ENCODE measurements at places on chromosomes 13 and 19.

GRCh38 chr13:98520674-98521449, 56.0 kb downstream of the STK24 start:
- DNase-seq = no peak

GRCh38 chr19:49085020-49085867, at the start of gene SNRNP70:
SNRNP70 (plus strand) TSS chr19:49085451; CDS start chr19:49086415, 964 bp downstream.
- DNase-seq = peak; percentile 97

DNA sequence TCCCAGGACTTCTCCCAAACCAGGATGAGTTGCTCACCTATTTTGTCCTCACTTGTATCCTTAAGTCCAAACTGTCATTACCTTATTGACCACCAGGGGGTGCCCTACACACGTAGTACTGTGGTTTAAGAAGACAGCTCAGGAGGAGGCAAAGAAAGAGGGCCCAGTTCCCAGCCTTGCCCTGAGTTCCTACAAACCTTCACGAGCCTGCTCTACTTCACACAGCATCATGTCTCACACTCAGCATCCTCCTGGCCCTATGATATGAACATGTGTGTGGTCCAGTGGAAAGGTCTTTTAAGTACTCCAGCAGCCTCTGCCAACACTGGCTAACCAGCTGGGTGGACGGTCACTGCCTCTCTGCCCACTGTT, 8.1 kb upstream of the ZNF784 start:
- peak; percentile 96 for DNase-seq

- DNase-seq = no peak
Measured at GRCh38 chr13:110816500-110816899, 98.4 kb downstream of the ANKRD10 start.

GRCh38 chr19:58009666-58010301, 7.2 kb upstream of the ZNF606 start:
- DNase-seq = no peak

GRCh38 chr19:37966211-37966661, 59.2 kb downstream of the SIPA1L3 start:
- no peak for DNase-seq

DNA sequence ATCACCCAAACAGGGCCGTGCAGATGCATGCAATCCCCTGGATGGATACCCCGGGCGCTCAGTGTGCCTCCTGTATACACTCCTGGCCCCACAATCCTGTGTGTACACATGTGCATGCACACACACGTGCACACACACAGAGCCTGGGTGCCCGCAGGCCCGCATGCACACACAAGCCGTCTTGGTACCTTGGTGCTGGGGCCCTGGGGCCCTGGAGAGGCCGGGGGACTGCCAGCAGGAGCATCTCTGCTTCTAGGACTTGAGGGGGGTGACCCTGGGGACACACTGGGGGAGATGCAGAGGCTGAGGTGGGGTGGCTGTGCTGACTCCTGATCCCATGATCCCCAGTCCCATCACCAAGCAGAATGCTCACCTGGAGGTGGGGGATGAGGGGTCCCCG, 15.6 kb upstream of the EPOR start:
- no peak for DNase-seq

- no peak for DNase-seq
Measured at GRCh38 chr13:51067706-51068105, 43.4 kb downstream of the C13orf42 start.

- DNase-seq = no peak
Measured at GRCh38 chr19:2691951-2692350, 10.5 kb downstream of the GNG7 start.

DNA sequence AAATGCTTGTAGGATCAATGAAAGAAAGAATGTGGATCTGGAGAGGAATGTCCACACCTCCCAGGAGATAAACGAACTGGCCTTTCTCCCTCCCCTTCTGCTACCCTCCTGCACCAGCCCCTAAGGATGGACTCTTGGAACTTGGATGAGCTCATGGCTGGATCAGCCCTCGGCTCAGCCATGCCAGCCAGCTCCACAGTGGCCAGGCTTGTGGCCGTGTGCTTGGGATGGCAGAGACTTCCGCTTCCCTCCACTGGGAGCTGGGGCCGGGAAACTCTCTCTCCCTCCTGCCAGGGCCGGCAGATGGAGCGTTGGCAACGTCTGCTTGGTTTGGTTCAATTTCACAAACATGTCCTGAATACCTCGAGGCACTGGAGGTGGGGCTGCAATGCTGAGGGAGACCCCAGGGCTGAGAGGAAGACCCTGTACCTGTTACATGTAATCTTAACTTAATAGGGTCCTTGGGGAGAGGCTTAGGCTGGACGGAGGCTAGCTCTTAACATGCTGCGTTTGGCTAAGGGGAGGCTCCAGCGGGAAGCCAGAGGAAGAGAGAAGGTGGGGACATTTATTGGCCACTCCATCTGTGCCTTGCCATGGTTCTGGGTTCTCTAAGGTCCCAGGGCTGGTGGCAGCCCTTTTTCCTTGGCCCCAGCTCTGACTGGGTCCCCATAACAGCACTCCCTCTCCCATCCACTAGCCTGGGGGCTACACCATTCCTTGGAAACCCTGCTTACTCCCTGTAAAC, 152.5 kb downstream of the IER2 start:
- no peak for DNase-seq

DNA sequence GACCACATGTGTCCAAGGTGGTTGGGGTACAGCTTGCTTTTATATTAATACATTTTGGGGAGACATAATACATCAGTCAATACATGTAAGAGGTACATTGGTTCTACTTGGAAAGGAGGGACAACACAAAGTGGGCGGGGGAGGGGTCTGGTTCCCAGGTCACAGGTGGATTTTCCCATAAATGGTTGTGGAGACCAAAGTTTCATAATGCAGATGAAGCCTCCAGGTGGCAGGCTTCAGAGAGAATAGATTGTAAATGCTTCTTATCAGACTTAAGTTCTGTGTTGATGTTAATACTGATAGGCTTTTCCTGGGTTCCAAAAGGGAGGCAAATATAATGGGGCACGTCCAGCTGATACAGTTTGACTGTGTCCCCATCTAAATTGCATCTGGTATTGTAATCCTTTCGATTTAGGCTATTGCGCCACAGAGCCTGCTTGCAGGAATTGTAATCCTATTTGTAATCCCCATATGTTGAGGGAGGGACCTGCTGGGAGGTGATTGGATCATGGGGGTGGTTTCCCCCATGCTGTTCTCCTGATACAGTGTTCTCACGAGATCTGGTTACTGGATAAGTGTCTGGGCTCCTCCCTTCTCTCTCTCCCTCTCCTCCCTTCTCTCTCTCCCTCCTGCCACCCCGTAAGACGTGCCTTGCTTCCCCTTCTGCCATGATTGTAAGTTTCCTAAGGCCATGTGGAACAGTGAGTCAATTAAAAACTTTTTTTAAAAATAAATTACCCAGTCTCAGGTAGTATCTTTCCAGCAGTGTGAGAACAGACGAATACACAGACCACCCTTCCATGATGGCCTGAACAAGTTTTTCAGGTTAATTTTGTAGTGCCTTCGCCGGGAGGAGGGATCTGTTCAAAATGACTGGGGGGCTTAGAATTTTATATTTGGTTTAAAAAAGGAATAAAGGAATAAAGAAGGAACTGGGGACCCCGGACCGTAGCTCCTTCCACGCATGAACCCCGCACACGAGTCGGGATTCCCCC, 44.9 kb downstream of the ZNF823 start:
- DNase-seq = no peak

DNA sequence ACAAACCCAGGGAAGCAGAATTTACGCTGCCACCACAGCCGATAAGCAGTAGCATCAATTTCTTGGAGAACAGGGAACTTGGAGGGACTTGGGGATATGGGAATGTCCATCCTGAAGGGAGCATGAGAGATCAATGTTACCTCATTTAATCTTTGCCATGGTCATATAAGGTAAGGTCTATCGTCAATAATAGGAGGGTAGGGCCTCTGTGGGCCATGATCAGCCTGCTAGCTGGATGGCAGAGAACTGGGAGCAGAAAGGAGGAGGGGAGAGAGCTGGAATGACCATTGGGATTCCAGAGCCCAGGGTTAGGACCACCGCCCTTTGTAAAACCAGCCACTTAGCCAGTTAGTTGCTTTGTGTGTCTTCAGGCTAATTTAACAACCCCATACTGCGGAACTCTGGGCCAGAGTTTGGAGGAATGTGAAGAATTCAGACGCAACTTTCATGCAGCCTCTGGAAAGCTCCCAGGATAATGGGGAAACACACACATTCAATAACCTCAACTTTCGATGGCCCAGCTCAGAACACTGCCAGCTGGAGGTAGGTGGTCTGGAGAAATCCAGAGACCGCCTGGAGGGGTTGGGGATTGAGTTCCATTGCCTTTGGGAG, 40.3 kb downstream of the ZNF557 start:
- DNase-seq = no peak

Measured in GM12864 (cell line).